NCI-H524 (cell line): ENCODE measurements at places on chromosomes 5 and 9.

- peak; percentile 94 for DNase-seq
These were observed 139.2 kb upstream of the PALM2AKAP2 start for GRCh38 chr9:109640580-109641371.

- no peak for DNase-seq
These were observed 8.8 kb downstream of the IPPK start for GRCh38 chr9:92661127-92661526.

GRCh38 chr5:168086104-168086610 lies 205.3 kb upstream of the WWC1 start:
- no peak for DNase-seq

GRCh38 chr5:132655821-132656773 lies 1.9 kb upstream of the IL13 start:
- DNase-seq = peak; percentile 55

DNA sequence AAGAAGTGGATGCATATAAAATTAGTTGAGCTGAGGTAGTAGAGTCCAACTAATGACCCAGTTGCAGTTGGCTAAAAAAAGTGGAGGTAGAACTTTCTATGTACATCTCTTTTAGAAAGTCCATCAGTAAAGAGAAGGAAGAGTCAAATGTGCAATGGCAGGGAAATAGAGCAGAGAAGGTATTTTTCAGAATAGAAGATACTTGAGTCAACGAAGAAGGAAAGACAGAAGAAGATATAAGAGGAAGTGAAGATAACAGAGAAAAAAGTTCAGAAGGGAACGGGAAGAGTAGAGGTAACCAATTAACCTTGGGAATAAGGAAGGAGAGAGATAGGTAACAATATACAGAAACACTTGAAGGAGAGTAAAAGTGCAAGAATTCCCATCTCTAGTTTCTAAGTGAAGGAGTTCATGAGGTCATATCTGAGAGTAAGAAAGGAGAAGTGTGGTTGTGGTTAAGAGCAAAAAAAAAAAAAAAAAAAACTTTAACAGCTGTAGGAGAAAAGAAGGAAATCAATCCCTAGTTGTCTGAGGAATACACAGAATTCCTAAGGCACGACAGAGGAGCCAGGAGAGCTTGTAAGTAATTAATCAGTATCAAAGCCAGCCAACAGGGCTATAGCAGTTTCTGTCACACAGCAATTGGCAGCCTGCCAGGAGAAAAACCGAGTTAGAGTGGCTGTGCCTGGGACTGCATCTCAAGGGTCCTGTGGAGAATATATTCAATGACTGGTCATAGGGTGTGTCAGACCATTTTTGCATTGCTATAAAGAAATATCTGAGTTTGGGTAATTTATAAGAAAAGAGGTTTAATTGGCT lies 61.0 kb downstream of the ARL15 start:
- DNase-seq = peak; percentile 13
